GM12878 (cell line): ENCODE measurements at places on chromosomes 6 and 20. TPM values are rescaled to one million over a fixed set of nuclear protein-coding genes. Genes with fewer than 3 reads are reported as not detected.

The STMND1 gene
- not detected in 2 replicates for total RNA-seq

The ABHD16B gene
- not detected in 2 replicates for total RNA-seq

The C6orf52 gene
- total RNA-seq: 3.0 and 3.2 TPM in 2 replicates

The ZNF334 gene
- total RNA-seq: 1.2 and 1.7 TPM in 2 replicates

The TRERF1 gene
- 19.4 and 19.5 TPM in 2 replicates for total RNA-seq

The ZSCAN31 gene
- 5.1 and 5.2 TPM in 2 replicates for total RNA-seq

DNA sequence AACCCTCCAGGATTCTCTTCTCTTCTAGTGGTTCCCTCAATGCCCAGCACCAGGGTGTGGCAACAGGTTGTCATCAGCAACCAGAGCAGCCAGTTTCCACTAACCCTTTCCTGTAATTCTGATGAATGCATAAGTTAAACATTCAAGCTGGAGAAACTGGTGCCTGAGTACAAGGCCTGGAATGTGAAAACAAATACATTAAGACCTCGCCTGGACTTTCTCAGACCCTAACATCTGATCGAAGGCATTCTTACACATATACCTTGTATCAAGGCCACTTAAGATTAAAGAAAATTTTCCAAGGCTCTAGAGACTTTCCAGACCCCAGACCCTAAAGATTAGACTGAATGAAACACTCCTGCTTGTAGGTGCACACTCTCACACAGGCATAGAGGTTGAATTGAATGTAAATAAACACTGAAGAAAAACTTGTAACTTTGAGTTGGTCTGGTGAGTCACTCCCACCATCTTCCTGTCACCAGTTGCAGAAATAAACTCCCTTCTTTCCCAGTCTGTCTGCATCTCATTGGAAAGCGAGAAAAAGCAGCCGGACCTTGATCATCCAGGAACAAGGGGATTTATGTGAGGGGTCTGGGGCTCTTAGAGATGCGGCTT lies 9.0 kb downstream of the LRP11 start:
- no peak overlapping the region for H3K4me3 ChIP-seq
- no peaks in the 10 kb centered on the region; the same call in none of the 2 replicates for H3K27me3 ChIP-seq
- H3K36me3 ChIP-seq: no peaks in the 10 kb centered on the region
- H3K4me1 ChIP-seq: peaks cover 7% of the 10 kb centered on the region

DNA sequence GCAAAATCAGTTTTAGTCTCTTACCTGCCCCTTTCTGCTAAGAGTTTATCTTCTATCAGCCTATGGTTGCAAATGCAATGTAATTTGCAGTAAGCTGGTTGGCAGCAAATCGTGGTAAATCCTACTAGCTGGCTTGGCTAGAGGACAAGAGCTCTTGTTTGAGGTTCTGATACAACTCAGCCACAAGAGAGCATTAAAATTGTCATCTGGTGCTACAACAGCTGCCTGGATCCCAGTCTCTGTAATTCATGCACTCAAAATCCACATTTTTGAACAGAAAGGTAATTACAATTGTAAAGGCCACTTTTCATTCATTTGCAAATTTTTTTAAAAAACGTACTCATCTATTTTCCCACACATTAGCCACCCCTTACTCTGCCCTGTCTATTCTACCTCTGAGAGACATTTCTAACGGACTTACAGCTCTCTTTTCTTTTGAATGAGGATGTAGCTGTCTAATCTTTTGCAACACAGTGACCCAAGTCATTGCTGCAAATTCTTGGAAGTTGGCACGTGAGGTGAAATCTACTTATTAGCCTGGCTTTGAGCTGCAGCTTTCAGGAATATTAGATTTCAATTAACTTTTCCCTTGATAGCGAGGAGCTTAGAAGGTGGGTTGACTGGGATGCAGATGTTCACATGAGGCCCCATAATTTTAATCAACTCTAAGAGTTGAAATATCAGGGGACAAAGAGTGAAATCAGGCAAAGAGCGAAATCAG lies 54.0 kb upstream of the FAM184A start:
- H3K4me3 ChIP-seq: no peak overlapping the region
- no peak overlapping the region for H3K27ac ChIP-seq
- H3K4me1 ChIP-seq: no peaks in the 10 kb centered on the region
- no peak for DNase-seq
- H3K27me3 ChIP-seq: no peaks in the 10 kb centered on the region; the same call in 1 of the 2 replicates
- H3K36me3 ChIP-seq: no peaks in the 10 kb centered on the region

- H3K4me3 ChIP-seq: no peak overlapping the region
- H3K36me3 ChIP-seq: no peaks in the 10 kb centered on the region
- no peak overlapping the region for H3K27ac ChIP-seq
Observed at GRCh38 chr20:58002901-58003300, 225.6 kb downstream of the ANKRD60 start.

- H3K27ac ChIP-seq: no peak overlapping the region
- no peak for DNase-seq
- H3K27me3 ChIP-seq: peaks cover 16% of the 10 kb centered on the region
- no peak overlapping the region for H3K4me3 ChIP-seq
- H3K4me1 ChIP-seq: no peaks in the 10 kb centered on the region
Observed at GRCh38 chr6:100454551-100455229, 10.0 kb downstream of the SIM1 start.

GRCh38 chr20:38863024-38863851 lies 57.7 kb downstream of the PPP1R16B start:
- peak overlapping the region; percentile 97 for H3K27ac ChIP-seq
- H3K27me3 ChIP-seq: no peaks in the 10 kb centered on the region
- peaks cover 78% of the 10 kb centered on the region for H3K4me1 ChIP-seq

DNA sequence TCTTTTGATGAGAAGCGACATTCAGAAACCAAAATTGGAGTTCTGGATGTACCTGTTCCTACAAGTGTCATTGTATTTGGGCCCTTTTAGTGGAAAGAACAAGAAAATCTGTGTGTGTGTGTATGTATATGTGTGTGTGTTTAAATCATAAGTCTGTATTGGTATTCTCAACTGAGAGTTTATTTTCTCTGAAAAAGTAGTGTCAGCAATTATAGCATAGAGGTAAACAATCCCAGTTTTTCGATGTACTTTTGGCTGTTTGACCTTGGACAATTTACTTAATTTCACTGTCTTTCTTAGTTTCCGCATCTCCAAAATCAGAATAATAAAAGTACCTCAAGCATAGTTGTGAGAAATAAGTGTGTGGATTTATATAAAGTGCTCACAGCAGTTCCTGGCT lies 57.2 kb downstream of the EYA4 start:
- H3K4me1 ChIP-seq: no peaks in the 10 kb centered on the region
- H3K4me3 ChIP-seq: no peak overlapping the region
- no peaks in the 10 kb centered on the region for H3K27me3 ChIP-seq
- H3K36me3 ChIP-seq: no peaks in the 10 kb centered on the region

DNA sequence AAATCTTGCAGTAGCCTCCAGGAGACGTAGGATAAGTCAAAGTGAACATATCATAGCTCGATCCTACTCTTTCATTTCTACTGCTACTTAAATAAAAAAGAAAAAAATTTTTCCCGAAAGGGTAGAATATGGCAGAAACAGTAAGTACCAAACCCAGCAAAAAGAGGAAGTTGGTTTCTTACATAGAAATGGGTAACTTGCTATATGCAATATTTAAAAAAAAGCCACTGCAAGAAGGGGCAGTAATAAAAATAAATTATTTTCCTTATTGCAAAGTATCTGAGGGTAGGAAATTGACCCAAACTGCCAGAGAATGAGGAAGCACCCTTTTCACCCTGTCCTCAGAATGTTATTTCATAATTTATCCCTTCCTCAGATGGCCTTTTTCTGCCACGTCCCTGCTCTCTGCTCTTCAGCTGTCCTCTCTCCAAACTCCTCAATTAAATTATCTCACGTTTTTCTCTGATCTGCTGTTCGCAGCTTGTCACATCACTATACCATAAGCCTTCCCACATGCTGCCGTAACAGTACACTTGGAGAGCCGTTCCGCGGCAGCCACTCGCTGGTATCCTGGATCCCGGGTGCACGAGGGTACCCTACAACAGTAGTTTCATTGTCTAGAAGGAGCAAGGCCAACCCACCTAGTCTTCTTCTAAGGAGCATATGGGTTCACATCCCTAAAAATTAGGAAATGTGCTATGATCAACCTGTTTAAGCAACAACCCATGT lies 149.6 kb downstream of the BACH2 start:
- DNase-seq: no peak
- no peak overlapping the region for H3K4me3 ChIP-seq
- no peak overlapping the region for H3K27ac ChIP-seq
- no peaks in the 10 kb centered on the region for H3K27me3 ChIP-seq
- H3K36me3 ChIP-seq: no peaks in the 10 kb centered on the region

DNA sequence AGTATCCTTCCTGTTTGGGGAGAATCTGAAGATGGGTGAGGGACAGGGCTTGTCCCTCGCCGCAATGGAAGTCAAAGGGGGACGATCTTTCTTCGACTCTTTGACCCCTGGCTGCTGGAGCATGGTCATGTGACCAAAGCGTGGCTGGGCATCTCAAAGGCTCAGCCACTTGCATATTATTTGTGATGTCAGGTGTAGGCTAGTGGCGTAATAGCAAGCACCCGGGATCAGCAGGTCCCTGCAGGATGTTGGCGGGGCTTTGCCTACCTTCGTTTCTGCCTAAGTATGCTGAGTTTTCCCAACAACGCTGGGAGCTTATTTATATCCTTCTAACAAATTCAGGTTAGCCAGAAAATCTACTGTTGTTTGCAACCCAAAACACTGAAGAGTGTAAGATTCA lies 50.3 kb upstream of the IL20RA start:
- no peak for DNase-seq
- peaks cover 59% of the 10 kb centered on the region for H3K4me1 ChIP-seq
- no peaks in the 10 kb centered on the region for H3K36me3 ChIP-seq

GRCh38 chr6:35415065-35415891 lies 36.9 kb upstream of the FANCE start:
- DNase-seq: no peak
- H3K36me3 ChIP-seq: peaks cover 2% of the 10 kb centered on the region
- no peaks in the 10 kb centered on the region; the same call in 1 of the 2 replicates for H3K4me1 ChIP-seq
- H3K27me3 ChIP-seq: no peaks in the 10 kb centered on the region

GRCh38 chr6:12049165-12049564 lies 37.1 kb downstream of the HIVEP1 start:
- DNase-seq: no peak
- no peaks in the 10 kb centered on the region for H3K27me3 ChIP-seq
- H3K4me3 ChIP-seq: peak overlapping the region; percentile 26

GRCh38 chr6:37987018-37987417 lies 167.5 kb downstream of the ZFAND3 start:
- H3K36me3 ChIP-seq: no peaks in the 10 kb centered on the region
- peaks cover 6% of the 10 kb centered on the region; the same call in 1 of the 2 replicates for H3K4me1 ChIP-seq
- no peak for DNase-seq
- H3K4me3 ChIP-seq: no peak overlapping the region
- no peaks in the 10 kb centered on the region for H3K27me3 ChIP-seq
- H3K27ac ChIP-seq: no peak overlapping the region

DNA sequence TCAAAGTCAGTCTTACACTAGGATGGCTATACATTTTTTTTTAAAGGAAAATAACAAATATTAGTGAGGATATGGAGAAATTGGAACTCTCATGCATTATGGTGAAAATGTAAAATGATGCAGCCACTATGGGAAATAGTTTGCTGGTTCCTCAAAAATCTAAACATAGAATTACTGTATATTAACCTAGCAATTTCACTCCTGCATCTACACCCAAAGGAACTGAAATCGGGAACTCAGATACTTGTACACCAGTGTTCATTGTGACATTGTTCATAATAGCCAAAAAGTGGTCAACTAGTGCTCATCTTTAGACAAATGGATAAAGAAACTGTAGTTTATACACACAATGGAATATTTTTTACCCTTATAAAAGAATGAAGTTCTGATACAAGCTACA lies 110.7 kb downstream of the UTRN start:
- no peaks in the 10 kb centered on the region for H3K27me3 ChIP-seq
- peaks cover 3% of the 10 kb centered on the region; the same call in 1 of the 2 replicates for H3K36me3 ChIP-seq
- no peaks in the 10 kb centered on the region for H3K4me1 ChIP-seq
- no peak overlapping the region for H3K4me3 ChIP-seq
- no peak overlapping the region for H3K27ac ChIP-seq

DNA sequence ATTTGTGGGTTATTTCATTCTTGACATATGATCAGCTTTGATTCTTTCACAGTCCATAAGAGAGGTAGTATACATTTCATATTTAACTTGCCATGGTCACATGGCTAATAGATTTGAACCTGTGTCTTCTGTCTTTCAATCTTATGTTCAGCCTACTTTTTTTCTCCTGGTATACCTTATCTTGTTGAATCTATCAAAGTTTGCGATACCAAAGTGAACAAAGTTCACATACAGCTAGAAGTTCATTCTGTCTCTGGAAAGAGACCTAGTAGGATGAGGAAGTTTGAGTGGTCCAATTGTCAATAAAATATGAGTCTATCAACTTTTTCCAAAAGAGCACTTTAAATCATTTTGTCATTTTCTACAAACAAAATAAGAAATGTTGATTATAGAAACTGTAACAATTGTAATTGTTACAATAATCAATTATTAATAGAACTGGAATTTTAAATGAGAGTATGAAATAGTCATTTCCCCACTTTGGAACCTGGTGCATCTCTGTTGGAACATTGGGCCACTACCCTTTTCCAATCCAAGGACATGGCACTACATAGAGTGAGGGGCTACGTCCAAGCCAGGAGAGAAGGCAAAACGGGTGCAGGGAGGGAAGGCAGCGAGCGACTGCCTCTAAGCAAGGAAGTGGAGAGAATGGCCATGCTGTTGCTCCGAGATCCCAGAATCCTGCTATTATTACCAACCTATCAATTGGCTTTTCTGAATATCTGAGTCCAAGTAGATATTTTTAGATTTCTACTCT lies 194.2 kb upstream of the FOXQ1 start:
- H3K4me3 ChIP-seq: no peak overlapping the region
- no peaks in the 10 kb centered on the region for H3K4me1 ChIP-seq
- H3K36me3 ChIP-seq: no peaks in the 10 kb centered on the region
- DNase-seq: no peak

DNA sequence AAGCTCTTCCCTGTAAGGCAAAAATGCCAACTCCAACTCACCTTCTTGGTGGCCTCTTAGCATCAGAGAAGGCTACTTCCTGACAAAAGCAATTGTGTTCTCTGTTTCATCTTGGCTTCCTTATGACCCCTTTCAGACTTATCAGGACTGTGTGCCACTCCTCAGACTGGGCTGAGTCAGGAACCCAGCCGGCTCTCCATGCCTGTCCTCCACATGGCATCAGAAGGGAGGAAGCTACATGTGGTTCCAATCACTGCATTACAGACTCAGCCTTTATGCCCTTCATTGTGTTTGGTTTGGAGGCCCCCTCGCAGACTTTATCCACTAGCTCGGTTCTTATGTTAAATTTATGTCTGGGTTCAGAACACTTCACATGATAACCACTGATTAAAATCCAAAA lies 142.5 kb downstream of the SLC24A3 start:
- no peak overlapping the region for H3K27ac ChIP-seq
- no peak overlapping the region for H3K4me3 ChIP-seq
- H3K27me3 ChIP-seq: no peaks in the 10 kb centered on the region
- H3K4me1 ChIP-seq: no peaks in the 10 kb centered on the region
- DNase-seq: no peak
